Cardiac fibroblast (primary cell): ENCODE measurements at places on chromosomes 11 and 22.

- no peak for DNase-seq
Measured at GRCh38 chr22:30332551-30332950, 5.8 kb upstream of the TBC1D10A start.

DNA sequence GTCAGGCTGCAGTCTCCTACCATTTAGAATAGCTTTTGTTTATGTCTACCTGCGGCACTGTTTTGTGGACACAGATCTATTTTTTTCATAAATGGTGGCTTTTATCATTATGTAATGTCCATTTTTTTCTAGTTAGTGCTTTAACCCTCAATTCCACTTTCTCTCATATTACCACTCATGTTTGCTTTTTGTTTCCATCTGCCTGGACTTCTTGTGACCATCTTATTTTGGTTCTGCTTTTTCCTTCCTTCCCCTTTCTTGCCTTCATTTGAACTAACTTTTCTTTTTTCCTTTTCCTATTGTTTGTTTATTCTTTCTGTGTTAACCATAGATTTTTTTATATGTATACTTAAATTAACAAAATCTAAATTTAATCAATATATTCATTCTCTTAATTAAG lies 98.5 kb upstream of the SLC22A12 start:
- no peak for DNase-seq

DNA sequence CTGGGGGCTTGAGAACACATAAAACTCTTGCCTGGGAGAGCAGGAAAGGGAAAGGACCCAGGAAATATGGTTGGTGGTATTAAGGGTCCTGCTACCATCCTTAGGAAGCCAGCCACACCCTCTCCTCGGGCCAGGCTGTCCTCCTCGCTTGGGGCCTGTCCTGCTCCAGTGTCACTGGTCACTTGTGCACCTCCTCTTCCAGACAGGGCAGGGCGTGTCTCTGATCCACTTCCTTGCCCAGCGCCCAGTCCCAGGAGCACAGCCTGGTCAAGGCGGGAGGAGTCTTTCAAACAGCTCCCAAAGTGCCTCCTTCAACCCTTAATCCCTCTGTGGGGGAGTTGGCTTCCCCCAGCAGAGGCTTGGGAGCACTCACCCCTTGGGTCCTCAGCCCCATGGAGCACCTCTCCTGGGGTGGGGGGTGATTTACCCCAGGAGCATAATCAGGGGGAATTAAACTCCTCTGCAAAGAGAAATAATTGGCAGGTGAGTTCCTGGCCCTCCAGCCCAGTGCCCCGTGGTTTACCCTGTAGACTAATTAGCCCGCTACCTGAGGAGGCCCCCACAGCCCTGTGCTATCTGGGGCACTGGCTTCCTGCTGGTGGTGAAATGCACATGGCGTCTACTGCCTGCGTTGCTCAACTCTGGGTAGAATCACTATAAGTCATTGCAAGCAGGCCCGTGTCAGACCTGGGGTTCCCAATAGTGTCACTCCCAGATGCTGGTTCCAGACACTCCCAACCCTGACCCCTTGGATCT lies 8.0 kb downstream of the TMPRSS6 start:
- DNase-seq = no peak

GRCh38 chr11:4025248-4025966 lies 69.2 kb upstream of the RRM1 start:
- DNase-seq = peak; percentile 77
